Stimulated activated memory B cell treated with anti-CD40 and anti-IgM and Interleukin-4, amounts not matched to agents 10 μg/mL and 1 μg/mL and 100 μg/mL, for 72 hours (primary cell): ENCODE measurements at places on chromosomes 1 and 21.

DNA sequence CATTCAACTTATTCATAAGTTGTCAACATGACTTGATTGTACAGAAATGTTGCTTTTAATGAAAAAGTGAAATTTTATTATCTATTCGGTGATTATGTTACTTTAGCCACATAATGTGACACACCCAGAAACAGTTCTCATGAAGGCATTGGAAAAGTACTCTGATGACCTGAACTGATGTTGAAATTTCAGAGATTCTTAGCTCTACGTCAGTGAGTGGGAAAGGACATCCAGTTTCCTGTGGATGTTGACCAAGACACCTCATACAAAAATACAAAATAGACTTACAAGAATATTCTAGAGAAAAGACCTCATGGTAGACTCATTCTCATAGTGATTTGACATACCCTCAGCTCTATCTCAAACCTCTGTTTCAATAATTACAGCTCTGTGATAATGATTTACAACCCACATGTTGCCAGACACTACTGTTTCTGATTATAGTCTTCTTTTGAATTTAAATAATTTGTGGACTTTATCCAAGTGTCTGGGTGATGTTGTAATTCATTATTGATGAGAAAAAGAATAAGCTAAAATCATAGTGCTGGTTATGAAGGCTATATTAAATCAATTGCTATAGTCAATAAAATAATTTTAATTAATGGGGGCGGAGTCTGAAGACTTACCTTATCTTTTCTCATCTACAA is 37.3 kb downstream of the KCNK2 start:
- no peak for ATAC-seq

DNA sequence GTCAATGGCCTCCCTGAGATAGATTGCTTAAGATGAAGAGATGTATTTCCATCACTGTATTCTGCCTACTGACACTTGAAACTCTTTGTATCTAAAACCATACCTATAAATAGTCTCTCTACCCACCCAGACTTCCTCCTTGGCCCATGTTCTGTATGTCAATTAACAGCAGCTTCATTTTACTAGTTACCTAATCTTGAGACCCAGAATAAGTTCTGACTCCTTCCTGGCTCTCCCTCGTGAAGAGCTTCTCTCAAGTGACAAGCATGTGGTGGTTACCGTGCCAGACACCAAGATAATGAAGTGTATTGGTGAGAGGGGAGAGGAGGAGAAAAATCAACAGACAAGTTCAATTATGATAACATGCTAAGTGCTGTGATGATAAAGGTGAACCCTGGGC is 128.8 kb upstream of the RAVER2 start:
- ATAC-seq: no peak

GRCh38 chr1:54118704-54119103 is 34.1 kb downstream of the CDCP2 start:
- ATAC-seq: no peak

DNA sequence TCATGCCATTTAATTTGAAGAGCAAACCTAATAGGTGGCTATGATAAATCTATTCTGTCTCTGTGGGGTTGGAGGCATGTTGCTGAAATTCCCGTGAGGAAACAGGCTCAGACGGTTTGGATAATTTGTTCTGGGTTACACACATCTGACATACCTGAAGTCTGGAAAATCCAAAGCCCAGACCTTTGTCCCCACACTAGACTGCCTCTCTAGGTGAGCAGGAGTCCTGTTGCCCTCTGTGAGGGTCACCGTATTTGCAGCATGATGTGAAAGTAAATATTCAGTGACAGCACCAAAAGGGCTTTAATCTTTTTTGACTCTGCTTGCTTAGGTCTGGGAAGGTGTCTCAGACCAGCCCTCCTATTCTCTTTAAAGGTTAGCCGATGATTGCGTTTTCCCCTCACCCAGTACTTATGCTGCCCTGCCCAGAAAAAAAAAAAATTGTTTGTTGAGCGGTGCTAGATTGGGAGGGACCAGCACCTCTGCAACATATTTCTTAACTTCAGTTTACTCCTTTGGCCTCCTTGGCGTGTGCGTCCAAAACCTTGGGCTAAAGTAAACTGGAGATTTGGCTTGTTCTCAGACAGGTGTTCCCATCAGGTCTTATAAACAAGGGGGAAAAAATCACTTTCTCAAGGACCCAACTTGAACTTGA is 67.0 kb downstream of the CACHD1 start:
- ATAC-seq: no peak

GRCh38 chr1:222096883-222097282 is 355.0 kb upstream of the DUSP10 start:
- ATAC-seq: no peak

DNA sequence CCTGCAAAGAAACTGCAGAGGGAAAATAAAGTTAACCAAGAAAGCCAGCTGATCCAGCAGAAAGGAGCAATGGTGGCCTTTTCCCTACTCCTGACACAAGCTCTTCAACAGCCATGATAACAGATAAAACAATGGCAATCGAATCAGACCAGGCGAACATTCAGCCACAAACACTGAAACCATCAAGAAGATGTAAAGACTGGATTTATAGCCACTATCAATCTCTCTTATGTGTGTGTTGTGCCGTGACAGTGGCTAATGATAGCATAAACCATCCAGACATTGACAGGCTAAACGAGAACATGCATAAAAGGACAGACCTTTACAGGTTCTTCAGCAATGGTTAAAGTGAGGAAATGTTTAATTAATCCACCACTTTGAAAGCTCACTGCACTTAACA is 78.1 kb upstream of the RAB4A start:
- no peak for ATAC-seq

GRCh38 chr1:95168761-95169351 is 51.7 kb downstream of the TLCD4 start:
- no peak for ATAC-seq

GRCh38 chr1:3368711-3369445 is 85.6 kb upstream of the ARHGEF16 start:
- ATAC-seq: no peak

DNA sequence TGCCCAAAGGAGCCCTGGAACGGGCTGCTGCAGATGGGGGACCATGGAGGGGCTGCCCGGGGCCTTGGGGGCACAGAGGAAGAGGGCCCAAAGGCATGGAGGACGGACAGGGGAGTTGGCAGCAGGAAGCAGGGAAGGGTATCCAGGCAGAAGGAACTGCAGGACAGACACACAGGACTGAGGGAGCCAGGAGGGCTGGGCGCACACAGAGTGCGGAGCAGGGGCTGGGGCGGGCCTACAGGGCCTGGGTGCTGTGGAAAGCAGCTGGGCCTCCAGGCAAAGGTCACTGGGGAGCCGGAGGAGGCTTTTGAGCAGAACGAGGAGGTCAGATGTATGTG is 28.1 kb downstream of the KRTAP10-1 start:
- ATAC-seq: no peak

- no peak for ATAC-seq
These were observed 23.0 kb downstream of the MARK1 start for GRCh38 chr1:220550811-220551399.

GRCh38 chr1:221873673-221874072 is 131.8 kb upstream of the DUSP10 start:
- no peak for ATAC-seq

DNA sequence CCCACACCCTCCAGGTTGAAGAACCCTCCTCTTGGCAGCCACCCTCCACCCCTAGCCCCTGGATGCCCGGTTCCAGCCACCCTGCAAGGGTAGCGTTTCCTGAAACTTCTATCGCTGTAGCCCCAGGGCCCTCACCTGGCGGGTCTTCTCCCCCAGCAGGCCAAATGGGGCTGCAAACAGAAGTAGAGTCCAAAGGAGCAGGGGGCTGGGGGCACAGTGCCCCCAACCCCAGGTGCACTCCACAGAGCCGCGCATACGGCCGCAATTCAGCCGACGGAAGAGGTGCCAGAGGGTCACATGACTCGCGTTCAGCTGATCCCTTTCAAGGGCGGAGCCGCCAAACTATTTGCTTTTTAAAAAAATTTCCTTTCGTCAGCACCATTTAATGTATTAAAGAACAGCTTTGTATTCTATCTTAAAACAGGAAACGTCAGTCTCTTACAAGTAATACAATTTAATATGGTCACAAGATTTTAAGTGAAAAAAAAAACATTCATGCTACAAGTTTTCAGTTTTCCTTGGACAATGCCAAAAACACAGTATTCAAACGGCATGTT is at the start of gene GLMP:
GLMP (minus strand) TSS at position 289 of the 557 bp plus-strand sequence; CDS start at position 255, 34 bp downstream.
- ATAC-seq: peak; percentile 79

GRCh38 chr1:72526926-72527325 is 244.6 kb upstream of the NEGR1 start:
- ATAC-seq: no peak

DNA sequence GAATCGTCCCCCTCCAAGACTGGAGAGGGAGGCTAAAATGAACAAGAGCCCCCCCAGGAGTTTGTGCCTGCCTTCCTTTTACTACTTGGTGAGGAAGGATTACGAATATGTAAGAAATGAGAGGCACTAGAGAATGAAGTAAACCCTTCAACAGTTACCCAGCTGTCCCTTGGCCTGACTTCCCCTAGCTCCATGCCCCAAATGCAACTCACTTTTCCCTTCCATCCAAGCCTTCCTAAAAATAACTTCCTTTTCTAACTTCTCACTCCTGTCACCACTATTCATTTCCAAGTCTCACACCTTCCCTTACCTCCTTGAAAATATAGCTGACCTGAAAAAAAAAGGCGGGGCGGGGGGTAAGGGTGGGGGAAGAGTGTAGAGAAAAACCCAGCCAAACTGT is 96.6 kb upstream of the HNRNPU start:
- ATAC-seq: no peak

DNA sequence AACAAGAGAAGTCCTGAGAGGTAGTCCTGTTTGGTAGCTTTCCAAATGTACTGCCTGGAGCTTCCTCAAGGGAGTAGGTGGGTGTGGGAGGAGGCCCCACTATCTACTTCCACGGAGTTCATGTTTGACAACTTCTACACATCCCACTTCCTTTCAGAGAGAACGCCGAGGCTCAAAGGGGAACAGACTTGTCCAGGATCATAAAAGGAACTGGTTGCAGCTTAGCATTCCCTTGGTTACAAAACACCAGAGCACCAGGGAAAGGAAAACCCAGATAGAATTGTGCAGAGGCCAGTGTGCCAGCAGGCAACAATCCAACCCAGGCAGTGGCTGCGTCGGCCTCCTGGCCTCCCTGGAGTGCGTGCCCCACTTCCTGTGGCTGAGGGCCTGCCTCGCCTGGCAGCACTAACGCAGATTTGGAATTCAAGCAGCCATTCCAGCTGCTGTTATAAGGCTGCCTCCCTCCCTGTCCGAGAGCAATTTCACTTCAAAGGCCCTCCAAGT is 4.2 kb upstream of the RAP1GAP start:
- ATAC-seq: no peak

DNA sequence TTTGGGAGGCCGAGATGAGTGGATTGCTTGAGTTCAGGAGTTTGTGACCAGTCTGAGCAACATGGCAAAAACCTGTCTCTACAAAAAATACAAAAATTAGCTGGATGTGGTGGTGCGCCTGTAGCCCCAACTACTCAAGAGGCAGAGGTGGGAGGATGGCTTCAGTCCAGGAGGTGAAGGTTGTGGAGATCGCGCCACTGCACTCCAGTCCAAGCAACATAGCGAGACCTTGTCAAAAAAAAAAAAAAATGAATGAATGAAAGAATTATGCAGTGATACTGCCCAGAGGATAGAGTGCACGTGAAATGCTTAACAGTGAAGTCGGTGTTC is 429 bp upstream of the DPH2 start:
- no peak for ATAC-seq

- ATAC-seq: no peak
These were observed 60.4 kb upstream of the ATP1A1 start for GRCh38 chr1:116312681-116313069.
